Stimulated activated CD4-positive, alpha-beta T cell treated with anti-CD3 and anti-CD28 coated beads, Interleukin-4, amount 100 ng/mL, for 4 hours (primary cell): ENCODE measurements at places on chromosomes 4 and X.

GRCh38 chrX:15973299-15973698 lies 118.7 kb upstream of the AP1S2 start:
- DNase-seq, result no peak

DNA sequence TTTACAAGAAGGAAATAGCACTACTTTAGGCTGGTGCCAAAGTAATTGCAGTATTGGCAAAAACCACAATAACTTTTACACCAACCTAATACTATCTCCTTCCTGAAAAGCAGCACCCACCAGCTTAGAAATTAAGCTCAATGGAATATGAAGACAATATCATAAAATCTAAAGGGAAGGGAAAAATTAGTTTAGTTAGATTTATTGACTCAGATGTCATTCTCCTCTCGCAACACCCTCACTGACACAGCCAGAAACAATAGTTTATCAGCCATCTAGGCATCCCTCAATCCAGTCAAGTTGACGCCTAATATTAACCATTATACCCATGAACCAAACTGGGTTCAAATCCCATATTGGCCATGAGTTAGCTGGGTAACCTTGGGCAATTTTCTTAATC lies 820.4 kb upstream of the EPHA5 start:
- no peak for DNase-seq

DNA sequence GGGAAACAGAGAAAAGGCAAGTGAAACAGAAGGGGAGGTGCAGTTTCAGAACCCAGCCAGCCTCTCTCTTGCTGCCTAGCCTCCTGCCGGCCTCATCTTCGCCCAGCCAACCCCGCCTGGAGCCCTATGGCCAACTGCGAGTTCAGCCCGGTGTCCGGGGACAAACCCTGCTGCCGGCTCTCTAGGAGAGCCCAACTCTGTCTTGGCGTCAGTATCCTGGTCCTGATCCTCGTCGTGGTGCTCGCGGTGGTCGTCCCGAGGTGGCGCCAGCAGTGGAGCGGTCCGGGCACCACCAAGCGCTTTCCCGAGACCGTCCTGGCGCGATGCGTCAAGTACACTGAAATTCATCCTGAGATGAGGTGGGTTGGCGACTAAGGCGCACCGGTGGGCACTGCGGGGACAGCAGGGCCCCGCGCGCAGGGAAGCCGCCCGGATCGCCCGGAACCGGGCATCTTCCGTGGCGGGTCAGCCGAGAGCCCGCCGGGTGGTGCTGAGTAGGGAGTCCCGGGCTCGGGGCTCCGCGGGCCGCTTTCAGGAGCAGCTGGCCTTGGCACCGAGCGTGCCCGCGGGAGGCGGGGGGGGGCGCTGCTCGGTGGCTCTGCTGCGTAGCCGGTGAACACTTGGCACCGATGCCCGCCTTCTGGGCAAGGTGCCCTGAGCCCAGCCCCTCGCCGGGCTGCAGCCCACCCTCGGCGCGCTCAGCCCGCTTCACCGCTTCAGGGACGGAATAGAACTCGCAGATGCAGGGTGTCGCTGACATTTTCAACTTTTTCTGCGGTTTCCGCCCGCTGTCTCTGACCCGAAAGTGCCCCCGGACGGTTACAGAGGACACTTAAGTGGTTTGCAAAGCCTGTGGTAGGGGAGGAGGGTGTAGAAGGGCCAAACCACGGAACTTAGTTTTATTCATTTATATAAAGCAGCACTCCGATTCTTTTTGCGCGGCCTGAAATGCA lies at the start of gene CD38:
CD38 (plus strand) TSS at position 40 of the 953 bp plus-strand sequence; CDS start at position 127, 87 bp downstream.
- DNase-seq, result peak; percentile 41

GRCh38 chr4:146269228-146269653 lies 54.9 kb downstream of the REELD1 start:
- DNase-seq, result no peak

GRCh38 chr4:169439244-169439643 lies 168.5 kb upstream of the SH3RF1 start:
- no peak for DNase-seq

DNA sequence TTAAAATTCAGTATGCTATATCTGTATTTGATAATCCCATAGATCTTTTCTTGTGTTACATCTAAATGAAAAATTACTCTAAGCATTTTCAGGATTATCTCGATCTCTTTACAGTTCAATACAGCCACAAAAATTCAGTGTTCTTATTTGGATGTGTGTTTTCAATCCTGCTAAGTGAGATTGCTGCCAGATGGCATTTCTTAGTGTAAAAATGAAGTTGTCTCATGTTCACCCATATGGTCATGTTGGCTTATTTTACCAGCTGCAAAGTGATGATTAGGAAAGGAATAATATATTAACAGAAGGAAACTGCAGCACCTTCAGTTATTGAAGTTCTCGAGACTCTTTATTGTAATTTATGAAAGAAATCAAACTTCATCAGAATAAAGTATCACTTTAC lies 12.1 kb upstream of the FAM47A start:
- DNase-seq, result no peak
